ENCODE measurements at places on chromosomes 7 and 10.

GRCh38 chr10:19811540-19811939 lies 4.7 kb upstream of the PLXDC2 start:
- DNase-seq = no peak

DNA sequence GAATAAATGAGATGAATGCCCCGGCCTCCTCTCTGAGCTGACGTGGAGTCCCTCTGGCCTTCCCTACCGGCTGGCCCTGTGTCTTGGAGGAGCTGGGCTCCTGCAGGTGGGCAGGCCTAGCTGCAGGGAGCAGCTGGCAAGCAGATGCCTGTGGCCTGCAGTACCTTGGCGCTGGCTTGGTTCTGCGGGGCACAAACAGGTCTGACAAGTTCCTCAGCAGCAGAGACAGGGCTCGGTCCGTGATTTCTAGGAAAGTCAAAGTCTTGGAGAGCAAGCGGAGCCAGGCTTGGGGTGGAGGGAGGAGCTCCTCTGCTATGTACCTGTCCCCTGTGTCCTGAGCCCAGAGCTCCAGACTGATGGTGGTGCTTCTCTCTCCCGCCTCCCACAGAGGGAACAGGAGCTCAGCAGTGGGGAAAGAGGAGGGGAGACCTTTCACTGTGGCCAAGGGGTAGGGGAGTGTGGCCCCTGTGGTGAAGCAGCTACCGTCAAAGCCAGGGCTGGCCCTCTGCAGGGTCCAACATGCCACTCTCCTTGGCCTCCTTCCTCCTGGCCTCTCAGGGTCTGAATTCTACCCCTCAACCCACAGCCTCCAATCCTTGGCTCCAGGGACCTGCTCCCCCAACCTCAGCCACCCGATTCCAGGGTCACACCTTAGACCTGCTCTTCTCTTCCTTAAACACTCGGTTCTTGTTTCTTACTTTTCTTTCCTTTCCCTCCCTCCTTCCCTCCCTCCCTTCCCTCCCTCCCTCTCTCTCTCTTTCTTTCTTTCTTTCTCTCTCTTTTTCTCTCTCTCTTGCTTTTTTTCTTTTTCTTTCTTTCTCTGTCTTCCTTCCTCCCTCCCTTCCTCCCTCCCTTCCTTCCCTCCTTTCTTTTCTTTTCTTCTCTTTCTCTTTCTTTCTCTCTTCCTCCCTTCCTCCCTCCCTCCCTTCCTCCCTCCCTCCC lies 20.1 kb downstream of the MYL10 start:
- DNase-seq = no peak

GRCh38 chr7:137091396-137091795 lies 222.9 kb downstream of the CHRM2 start:
- DNase-seq = peak; percentile 58

GRCh38 chr10:98453729-98454128 lies 7.0 kb upstream of the HPS1 start:
- no peak for DNase-seq

DNA sequence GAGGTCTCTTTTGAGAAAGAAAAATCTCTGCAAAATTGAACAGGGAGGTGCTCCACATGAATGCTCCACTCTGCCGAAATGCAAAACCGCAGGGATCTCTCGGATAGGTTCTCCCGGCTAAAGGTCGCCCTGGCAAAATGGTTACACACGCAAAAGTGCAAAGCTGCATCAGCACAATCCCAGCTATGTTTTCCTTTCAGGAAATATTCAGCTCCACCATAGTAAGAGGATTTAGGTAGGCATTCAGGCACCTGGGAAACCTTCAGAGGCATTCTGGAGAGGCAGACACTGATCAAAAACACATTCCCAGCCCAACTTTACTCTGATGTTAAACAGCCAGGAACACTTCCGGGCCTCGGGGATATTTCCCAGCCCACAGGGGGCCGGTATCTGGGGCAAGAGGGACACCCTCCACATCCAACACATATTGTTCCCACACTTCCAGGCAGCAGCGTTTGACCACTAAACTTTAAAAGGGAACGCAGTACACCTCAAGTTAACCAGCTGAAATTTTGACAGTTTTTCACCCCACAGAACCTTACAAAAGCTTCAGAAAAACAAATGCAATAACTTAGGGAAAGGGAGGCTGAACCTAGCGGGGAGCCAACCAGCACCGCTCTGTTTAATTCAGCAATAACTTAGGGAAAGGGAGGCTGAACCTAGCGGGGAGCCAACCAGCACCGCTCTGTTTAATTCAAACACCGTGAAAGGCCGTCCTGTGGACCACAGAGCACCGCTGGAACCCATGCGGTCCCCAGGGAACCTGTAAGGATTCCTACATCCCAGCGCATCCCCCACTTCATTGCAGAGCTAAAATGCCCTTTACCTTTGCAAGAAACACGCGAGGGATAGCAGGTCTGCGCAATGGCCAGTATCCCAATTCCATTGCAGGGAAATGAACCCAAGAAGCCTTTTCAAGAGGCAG lies 45.9 kb downstream of the TNS3 start:
- DNase-seq = no peak

Measured in NCI-H1417 (cell line).